ENCODE measurements at places on chromosomes 6 and 20. TPM values are rescaled to one million over a fixed set of nuclear protein-coding genes. Genes with fewer than 3 reads are reported as not detected.

Gene XKR7
- total RNA-seq: not detected

- no peak for DNase-seq
Observed at GRCh38 chr6:149751239-149751638, 1.7 kb downstream of the PCMT1 start.

Gene MAS1
- total RNA-seq: not detected

GRCh38 chr6:107827541-107827940, 3.4 kb upstream of the SCML4 start:
- no peak for DNase-seq

Gene HDGFL1
- total RNA-seq: not detected

Gene CALHM5
- 10.6 TPM for total RNA-seq

Gene MRPL18
- total RNA-seq: 53.4 TPM

- DNase-seq: peak; percentile 3
Observed at GRCh38 chr20:43220612-43221011, 30.9 kb upstream of the PTPRT start.

Gene PRDM13
- not detected for total RNA-seq

Gene CRISP2
- total RNA-seq: not detected

- DNase-seq: peak; percentile 42
Observed at GRCh38 chr6:155436981-155437749, 18.5 kb downstream of the NOX3 start.

DNA sequence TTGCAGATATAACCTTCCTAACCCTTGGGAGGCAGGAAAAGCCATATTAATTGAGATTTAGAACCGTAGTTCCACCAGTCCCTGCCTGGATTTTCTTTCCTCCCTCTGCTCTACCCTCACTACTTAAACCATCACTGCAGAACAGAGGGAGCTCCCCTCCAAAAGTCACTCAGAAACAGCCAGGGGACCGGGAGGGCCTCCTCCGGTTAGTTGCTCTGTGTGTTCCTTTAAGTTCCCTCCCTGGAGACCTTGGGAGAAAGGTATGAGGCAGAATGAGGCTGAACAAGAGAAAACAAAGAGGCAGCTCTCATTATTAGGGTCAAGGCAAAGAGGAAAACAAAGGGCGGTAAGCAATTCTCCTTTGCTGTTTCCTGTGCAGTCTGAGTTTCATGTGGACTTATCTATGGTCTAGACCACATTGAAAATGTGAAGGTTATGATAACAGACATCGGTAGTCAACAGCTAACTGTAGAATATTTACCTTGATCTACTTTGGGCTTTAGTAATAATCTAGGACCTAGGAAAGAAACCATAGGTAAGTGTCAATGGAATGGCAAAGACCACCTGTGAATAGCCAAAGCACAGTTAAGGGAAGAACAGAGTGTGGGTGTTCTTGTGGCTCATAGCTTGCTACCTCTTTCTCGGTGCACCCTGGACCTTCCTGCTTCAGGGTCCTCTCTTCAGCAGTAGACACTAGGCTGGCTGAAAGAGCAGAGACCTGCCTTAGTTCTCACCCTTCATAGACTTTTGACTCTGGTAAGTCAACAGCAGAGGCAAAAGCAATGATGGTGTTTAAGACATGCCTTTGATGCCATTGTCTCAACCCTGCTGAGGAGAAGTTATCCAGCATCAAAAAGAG, 250.9 kb upstream of the CITED2 start:
- DNase-seq: no peak

GRCh38 chr6:134322216-134322615, 4.3 kb upstream of the SGK1 start:
- no peak for DNase-seq

Gene LRRC1
- total RNA-seq: 6.1 TPM

Gene EMILIN3
- total RNA-seq: under 0.01 TPM

Gene HFE
- 14.9 TPM for total RNA-seq

GRCh38 chr20:36550790-36551299, 9.5 kb downstream of the MYL9 start:
- DNase-seq: peak; percentile 17

GRCh38 chr6:147909640-147910039, 401.1 kb downstream of the SAMD5 start:
- peak; percentile 39 for DNase-seq

DNA sequence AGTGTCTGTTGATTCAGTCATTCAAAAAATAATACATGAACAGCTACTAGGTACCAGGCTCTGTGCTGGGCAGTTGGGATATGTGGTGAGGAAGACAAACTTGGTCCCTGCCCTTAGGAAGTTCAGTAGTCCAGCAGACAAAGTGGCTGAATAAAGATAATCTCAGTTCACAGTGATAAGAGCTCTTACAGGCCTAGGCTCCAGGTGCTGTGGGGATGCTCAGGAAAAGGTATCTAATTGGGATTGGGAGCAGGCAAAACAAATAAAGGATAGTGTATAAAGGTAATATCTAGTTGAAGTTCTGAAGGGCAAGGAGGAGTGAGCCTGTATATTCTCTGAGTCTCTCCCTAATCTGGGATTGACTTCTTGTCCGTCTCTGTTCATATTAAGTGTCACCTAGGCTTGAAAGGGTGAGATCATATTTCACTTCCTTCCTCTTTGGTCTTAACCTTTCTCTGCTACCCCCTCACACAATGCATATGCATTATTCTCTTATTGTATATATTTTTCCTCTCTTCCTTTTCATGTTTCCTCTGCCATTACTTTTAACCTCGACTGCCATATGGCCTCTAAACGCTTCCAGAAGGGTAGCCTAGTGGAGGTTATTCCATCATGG, 13.5 kb downstream of the PTPN1 start:
- DNase-seq: no peak

DNA sequence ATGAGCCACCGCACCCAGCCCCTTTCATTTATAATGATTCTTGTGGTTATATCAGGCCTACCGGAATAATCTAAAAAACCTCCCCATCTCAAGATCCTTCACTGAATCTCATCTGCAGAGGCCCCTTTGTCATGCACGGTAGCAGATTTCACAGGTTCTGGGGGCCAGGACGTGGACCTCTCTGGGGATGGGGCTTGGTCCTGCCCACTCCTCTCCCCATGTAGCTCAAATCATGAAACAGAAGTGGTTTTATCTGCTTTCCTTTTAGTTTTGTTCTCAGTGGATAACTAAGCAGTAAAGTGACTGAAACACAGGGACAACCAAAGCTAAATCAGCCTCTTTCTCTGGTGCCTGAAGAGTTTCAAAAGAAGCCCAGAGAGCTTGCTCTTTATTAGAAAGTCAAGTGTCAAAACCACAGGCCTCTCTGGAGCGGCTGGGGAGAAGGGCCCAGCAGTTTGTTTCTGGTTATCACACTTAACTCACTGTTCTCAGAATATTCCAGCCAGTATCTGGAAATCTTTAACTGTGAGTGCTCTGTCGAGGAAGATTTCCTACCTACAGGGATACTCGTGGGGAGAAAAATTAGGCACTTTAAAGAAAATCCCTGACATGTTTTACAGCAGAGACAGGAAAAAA, 60.6 kb upstream of the FAM184A start:
- DNase-seq: no peak

DNA sequence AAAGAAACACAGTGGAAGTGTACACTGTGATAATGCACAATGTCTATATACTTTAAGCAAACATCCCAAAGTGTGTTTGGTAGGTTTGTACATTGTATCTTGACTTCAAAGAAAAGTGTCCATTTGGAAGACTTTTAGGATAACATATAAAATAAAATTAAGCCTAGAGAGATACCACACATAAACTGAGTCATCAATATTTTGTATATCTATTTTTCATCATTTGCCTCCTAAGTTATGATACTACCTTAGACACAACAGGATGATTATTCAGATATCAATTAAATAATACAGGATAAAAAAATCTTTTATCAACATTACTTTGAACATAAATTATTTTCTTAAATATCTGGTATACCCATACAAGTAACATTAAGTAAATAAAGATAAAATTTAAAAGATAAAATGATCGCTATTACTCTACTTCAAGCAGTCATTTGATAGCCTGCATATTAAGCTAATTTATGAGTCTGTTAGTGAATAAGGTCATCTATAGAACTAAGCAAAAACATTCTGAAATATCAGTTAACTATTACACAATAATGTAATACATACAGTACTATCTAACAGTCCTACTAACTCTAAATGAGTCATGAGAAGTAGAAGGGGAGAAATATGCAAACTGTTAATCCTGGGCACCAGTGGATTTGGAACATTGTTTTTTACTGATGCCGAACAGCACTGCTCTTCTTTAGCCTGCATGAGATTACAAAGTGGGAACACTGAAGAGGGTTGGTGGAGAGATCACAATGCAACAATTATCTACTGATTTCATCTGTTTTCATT, 158.4 kb upstream of the SIM1 start:
- peak; percentile 76 for DNase-seq

GRCh38 chr6:82589509-82590206, 226.0 kb downstream of the TPBG start:
- peak; percentile 64 for DNase-seq

GRCh38 chr6:144171406-144171805, 21.1 kb downstream of the STX11 start:
- DNase-seq: no peak

- DNase-seq: no peak
Observed at GRCh38 chr6:111631903-111632460, 26.3 kb upstream of the TRAF3IP2 start.

Gene CTNNBL1
- total RNA-seq: 34.1 TPM
